ENCODE measurements at places on chromosomes 11 and 22.

GRCh38 chr11:130740819-130741218 lies 175.5 kb downstream of the SNX19 start:
- no peaks in the 10 kb centered on the region for H3K36me3 ChIP-seq
- no peaks in the 10 kb centered on the region for H3K4me1 ChIP-seq

DNA sequence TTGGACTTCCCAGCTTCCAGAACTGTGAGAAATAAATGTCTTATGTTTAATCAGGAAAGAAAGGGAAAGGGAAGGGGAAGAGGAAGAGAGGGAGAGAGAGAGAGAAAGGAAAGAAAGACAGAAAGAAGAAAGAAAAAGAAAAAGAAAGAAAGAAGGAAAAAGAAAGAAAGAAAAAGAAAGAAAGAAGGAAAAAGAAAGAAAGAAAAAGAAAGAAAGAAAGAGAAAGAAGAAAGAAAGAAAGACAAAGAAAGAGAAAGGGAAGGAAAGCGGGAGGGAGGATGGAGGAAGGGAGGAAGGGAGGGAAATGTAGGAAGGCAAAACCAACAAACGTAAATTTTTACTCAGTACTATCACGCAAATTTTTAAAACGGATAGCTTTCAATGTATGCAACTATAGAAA lies 2281.8 kb downstream of the LRRC4C start:
- no peaks in the 10 kb centered on the region for H3K27me3 ChIP-seq
- no peak for DNase-seq
- no peaks in the 10 kb centered on the region for H3K36me3 ChIP-seq
- no peak overlapping the region for H3K4me3 ChIP-seq

GRCh38 chr11:45398325-45398724 lies 112.2 kb upstream of the SYT13 start:
- DNase-seq = no peak

GRCh38 chr11:92387859-92388258 lies 163.2 kb downstream of the FAT3 start:
- DNase-seq = no peak
- no peak overlapping the region for H3K4me3 ChIP-seq
- H3K27me3 ChIP-seq = no peaks in the 10 kb centered on the region
- no peak overlapping the region for H3K27ac ChIP-seq

- peak overlapping the region; percentile 44 for H3K27ac ChIP-seq
- H3K36me3 ChIP-seq = peaks cover 39% of the 10 kb centered on the region
- H3K27me3 ChIP-seq = no peaks in the 10 kb centered on the region
- no peak overlapping the region for H3K4me3 ChIP-seq
- peak; percentile 64 for DNase-seq
- peaks cover 46% of the 10 kb centered on the region for H3K4me1 ChIP-seq
Measured at GRCh38 chr11:36452236-36452940, 57.7 kb downstream of the TRAF6 start.

DNA sequence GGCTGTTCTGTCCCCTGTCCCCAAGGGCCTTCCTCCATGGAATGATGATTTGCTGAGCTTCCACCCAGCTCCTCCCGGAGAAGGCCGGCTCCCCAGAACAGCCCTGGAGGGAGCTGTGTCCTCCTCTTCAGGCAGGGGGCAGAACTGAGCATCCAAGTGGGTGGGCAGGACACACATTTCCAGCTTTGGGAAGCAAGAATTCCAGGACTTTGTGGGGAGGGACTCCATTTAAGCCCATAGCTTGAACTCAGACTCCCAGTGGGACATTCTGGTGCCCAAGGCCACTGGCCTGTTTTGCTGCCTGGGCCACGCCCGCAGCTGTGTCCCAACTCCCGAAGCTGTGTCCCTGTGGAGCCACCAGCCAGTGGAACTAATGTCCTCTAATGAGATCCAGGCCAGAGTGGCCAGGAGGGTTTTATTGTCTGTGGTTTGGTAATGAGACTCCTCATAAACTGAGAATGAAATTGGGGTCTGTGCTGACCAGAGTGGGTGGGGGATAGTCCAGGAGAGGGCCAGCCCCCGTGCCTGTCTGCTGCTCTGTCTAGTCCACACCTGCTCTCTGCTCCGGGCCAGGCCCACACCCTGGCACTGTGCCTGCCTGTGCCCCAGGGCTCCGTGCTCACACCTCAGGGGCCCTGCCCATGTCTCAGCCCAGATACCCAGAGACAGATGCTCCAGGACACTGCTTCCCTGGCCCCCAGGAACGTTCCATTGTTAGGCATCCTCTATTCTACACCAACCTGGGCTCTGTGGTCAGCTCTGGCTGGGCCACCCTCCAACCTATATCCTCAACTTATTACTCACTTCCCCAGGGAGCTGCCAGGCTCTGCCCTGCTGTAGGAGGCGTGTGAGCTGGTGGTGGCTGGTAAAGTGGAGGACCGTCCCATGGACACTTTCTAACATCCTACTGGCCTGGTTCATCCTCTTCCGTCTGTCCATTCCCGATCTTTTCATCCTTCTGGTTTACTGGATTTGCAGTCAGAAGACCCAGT lies 7.6 kb downstream of the NECTIN1 start:
- H3K27ac ChIP-seq = no peak overlapping the region
- H3K4me1 ChIP-seq = no peaks in the 10 kb centered on the region
- no peak overlapping the region for H3K4me3 ChIP-seq
- H3K27me3 ChIP-seq = no peaks in the 10 kb centered on the region
- no peaks in the 10 kb centered on the region for H3K36me3 ChIP-seq

GRCh38 chr22:39356464-39356863 lies 6.7 kb downstream of the SYNGR1 start:
- H3K36me3 ChIP-seq = no peaks in the 10 kb centered on the region
- no peaks in the 10 kb centered on the region for H3K4me1 ChIP-seq
- DNase-seq = no peak
- H3K27ac ChIP-seq = no peak overlapping the region

DNA sequence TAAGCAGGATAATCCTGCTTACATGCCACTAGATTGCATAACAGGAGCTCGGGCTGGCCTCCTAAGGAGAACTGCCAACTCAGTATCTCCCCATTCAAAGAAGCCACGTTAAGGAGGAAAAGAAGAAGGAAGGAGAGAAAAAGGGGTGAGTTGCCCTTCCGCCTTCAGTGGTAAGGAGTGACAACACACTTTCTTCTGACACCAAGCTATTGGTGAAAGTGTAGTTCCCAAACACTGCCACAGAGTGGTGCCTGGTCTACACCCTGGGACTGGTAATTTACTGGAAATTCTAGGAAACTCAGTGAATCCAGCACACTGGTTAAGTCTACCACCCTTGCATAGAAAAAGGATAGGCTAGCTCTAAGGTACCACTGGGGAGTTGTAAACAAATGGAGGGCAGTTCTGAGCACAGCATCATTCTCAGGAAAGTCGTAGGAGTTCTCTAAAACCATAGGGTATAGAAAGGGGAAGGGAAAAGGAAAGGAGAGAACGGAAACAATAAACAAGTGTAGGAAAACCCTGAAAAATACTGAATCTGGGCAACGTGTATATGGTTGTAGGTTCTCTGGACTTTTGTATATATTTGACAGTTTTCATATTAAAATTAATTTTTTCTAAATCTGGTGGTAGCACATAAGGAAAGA lies 58.2 kb downstream of the RRAS2 start:
- no peak overlapping the region for H3K27ac ChIP-seq
- peak; percentile 66 for DNase-seq
- H3K36me3 ChIP-seq = no peaks in the 10 kb centered on the region
- H3K4me3 ChIP-seq = no peak overlapping the region

- H3K27ac ChIP-seq = no peak overlapping the region
- no peaks in the 10 kb centered on the region for H3K27me3 ChIP-seq
- no peak overlapping the region for H3K4me3 ChIP-seq
- no peaks in the 10 kb centered on the region for H3K4me1 ChIP-seq
Measured at GRCh38 chr11:92211576-92212167, 12.9 kb upstream of the FAT3 start.
